ENCODE measurements at places on chromosomes 12 and 14.

- no peak for DNase-seq
Observed at GRCh38 chr14:23172096-23172495, 11.4 kb downstream of the SLC7A8 start.

DNA sequence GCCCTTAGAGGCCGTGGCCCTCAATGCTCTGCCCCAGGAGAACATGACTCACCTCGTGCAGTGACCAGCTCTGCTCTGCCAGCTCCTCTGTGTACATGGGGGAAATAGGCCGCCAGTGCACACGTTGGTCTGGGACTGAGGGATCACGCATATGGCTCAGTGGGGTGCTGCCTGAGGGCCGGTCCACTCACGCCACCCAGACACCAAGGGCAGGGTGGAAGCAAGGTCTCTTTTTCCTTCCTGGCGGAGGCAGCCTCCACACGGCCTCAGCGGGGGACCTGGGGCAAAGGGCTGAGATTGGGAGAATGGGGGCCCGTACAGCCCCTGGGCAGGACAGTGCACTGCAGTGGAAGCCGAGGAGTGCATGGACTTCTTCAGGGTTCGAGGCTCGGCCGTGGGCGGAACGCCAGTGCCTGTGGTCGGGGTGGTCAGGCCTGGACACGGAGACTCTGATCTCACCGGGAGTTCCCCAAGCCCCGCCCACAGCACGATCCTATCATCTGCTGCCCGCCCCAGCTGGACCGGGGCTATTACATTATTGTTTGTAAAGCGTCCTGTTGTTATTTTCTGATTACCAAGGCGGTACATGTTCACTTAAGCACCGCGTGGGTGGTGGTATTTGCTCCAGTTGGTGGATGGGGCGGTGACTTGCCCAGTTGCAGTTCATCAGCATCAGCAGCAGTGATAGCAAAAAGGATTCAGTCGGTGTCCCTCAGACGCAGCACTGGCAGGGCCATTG, 38.8 kb upstream of the TDRD9 start:
- no peak for DNase-seq

GRCh38 chr14:51293912-51294389, 53.9 kb downstream of the TMX1 start:
- no peak for DNase-seq

DNA sequence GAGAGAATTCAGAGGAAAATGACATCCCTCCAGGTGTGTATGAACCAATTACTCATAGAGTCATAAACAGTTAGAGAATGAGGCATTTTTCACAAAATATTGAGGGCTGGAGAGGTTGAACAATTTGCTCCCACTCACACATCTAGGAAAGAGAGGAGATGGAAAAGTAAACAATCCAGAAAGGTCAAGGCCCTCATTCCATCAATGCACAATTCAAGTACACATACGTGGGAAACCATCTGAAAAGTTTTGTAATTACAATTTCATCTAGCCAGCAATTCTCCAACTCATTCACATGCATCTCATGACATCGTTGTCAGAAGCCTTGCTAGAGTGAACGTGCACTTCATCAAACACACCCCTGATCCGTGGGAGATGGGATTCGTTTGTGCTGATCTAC, 15.7 kb upstream of the BCL2L14 start:
- no peak for DNase-seq

GRCh38 chr12:88227871-88228270, 85.8 kb downstream of the TMTC3 start:
- DNase-seq: no peak

All from activated CD4-positive, alpha-beta T cell treated with anti-CD3 and anti-CD28 coated beads, Interleukin-2, amount 50 U/mL, for 4 hours (primary cell).